Head of caudate nucleus (tissue), 42 donors: ENCODE measurements at places on chromosomes 4 and X.

DNA sequence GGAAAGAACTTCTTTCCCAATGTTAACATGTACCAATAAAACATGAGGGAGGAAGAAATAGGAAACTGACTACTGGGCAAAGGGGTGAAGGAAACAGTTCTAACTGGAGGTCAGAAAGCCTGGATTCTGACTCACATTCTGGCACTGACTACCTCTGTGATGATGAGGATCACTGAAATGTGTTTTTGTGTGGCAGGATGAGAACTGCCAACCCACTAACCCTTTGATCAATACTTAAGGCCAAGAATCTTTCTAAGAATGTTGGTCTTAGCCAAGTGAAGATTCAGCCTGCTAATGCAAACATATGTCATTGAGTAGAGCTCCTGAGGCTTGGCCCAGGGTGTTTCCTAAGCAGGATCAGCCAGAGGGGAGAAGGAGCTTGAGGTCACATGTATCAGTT lies 4.6 kb downstream of the ALAS2 start:
- DNase-seq: no peak

DNA sequence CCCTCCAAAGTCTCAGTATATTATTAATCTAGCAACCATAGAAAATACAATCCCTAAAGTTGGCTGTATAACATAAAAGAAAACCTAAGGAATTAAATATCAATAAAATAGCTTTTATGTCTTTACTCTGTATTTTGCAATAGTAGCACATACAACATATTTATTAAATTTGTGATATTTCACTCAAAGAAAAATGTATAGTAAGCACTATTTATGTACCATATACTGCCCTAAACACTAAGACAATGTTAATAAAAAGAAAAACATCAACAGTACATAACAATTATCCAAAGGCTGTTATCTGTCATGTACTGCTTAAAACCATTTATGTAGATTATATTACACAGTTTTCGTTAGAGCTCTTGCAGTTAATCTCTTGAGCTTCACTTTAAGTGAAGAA lies 834.5 kb upstream of the INTU start:
- no peak for DNase-seq

DNA sequence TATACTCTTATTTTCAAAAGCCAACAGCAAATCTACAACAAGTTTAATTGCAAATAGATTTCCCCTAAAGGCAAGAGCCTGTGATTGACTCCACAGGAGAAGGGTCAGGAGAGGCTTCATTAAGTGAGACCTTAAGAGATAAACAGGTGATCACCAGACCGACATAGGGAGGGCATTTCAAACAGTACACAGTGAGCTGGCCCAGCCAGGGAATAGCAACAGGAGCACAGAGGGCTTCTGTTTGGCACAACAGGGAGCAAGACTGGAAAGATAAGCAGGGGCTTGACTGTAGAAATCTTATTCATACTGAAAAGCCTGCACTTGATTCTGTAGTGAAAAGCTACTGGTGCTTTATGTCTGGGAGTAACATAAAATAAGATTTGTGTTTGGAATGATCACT lies 3.9 kb downstream of the RUFY3 start:
- no peak for DNase-seq

DNA sequence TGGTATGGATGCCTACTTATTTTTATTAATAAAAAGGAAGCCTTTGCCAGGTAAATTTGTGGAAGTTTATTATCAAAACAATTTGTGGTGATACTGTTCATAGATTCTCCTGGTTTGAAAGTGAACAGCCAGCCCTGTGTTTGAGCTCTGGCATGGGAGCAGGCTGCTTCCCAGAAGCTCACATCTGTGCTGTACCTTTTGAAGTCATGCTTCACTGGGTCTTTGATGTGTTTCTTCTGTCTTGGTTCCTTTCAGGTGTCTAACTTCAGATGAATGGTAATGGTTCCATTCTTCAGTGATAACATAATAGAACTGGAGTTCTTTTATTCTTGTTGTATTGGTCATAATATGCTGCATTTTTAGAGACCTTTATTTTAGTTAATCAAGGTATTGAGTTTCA lies 85.5 kb downstream of the BMPR1B start:
- DNase-seq: no peak

GRCh38 chr4:145984563-145984962 lies 45.9 kb upstream of the ZNF827 start:
- DNase-seq: no peak

- no peak for DNase-seq
Observed at GRCh38 chrX:11739776-11740175, 18.3 kb upstream of the MSL3 start.

- no peak for DNase-seq
Observed at GRCh38 chr4:88859191-88859812, 161.7 kb upstream of the NAP1L5 start.

DNA sequence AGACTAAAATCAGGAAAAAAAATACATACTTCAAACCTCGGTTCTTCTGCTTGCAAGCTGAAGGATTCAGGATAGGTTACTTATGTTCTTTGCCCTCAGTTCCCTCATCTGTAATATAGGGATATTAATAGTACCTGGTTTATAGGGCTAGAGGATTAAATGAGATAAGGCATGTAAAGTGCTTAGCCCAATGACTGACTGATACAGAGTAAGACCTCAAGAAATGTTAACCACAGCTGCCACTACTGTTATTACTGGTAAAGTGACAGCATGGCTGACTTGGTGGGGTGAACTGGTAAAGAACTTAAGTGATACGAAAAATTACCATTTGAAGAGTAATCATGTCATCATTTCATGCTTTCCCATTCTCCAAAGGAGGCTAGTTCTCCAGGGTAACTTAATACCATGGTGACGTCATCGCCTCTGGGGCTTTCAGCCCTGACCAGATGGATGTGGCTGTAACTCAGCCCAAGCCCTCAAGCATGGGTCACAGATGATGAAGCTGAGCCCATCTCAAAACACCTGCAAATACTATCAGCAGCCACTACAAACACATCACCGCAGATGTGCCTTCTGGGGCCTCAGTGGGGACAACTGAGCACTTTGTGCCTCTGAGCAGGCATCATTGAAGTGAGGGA lies 44.5 kb upstream of the SCML1 start:
- no peak for DNase-seq

DNA sequence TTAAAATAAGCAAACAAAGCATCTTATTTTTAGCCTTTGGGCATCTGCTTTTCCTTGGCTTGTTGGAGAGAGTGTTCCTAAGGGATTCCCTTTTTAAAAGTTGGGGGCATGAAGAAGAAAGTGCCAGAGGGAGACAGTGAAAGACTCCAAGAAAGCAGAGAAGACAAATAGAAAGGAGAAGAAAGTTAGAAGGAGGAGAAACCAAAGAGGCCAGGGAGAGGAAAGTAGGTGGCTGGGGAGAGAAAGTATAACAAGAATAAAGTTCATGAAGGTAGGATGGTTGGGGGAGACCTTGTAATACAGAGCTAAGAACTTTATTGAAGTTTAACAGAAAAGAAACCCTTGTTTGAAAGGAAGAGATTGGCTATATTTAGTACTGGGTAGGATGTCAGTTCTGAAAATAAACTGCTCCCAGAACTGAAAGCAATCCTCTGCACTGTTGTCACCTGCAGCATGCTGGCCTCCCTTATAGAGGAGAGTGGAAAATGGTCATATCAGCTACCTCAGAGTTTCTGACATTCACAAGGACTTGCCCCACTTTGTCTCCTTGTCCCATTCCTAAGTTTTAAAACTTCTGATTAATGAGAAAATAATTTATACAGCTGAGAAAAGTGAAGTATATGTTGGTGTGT lies 125.3 kb upstream of the VAMP7 start:
- no peak for DNase-seq

- no peak for DNase-seq
Observed at GRCh38 chrX:107360788-107361360, 88.6 kb upstream of the FRMPD3 start.

GRCh38 chr4:2333356-2333841 lies 71.5 kb upstream of the MXD4 start:
- DNase-seq: no peak

DNA sequence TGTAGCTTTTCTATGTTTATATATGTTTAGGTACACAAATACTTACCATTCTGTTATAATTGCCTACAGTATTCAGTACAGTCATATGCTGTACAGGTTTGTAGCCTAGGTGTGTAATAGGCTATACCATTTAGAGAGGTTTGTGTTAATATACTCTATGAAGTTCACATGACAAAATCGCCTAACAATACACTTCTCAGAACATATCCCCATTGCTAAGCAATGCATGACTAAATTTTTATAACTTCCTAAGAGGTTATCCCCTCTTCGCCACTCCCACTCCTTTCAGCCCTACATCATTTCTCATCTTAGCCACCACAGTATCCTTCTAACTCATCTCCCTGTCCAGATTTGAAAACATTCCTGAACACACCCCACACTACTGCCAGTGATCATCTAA lies 83.7 kb upstream of the ZCCHC13 start:
- DNase-seq: no peak

GRCh38 chr4:143186649-143187048 lies 1.9 kb downstream of the USP38 start:
- no peak for DNase-seq

GRCh38 chr4:48670587-48670986 lies 109.5 kb downstream of the FRYL start:
- no peak for DNase-seq

DNA sequence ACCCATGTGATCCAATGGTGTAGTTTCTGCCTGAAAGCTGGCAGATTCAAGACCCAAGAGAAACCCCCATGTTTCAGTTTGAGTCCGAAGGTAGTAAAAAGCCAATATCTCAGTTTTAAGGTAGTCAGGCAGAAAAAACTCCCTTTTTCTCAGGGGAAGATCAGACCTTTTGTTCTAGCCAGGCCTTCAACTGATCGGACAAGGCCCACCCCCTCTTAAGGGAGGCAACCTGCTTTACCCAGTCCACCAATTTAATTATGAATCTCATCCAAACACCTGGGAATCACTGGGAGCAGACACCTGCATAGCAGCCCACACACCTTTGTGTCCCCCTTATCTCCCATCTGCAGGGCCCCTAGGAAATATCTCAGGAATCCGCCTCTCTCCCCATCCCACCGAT lies 322.0 kb downstream of the STK32B start:
- no peak for DNase-seq

GRCh38 chr4:38567457-38567856 lies 96.5 kb upstream of the KLF3 start:
- DNase-seq: no peak

DNA sequence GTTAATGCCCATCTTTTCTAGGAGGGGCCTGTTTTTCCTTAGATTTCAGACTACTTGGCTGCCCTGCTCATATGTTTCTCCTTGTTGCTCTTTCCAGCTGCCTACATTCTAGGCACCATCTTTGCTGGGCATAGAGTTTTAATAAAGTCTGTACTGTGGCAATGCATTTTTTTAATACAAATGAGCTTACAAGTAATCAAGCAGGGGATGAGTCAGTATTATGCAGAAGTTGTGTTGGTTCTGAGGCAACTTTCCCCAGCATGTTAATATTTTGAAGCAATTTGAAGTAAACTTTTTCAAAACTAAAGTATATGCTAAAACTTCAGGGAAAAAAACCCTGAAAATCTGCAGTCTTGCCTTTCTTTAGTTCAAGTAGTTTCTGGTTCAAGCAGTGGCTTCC lies 372.0 kb upstream of the GATB start:
- no peak for DNase-seq

DNA sequence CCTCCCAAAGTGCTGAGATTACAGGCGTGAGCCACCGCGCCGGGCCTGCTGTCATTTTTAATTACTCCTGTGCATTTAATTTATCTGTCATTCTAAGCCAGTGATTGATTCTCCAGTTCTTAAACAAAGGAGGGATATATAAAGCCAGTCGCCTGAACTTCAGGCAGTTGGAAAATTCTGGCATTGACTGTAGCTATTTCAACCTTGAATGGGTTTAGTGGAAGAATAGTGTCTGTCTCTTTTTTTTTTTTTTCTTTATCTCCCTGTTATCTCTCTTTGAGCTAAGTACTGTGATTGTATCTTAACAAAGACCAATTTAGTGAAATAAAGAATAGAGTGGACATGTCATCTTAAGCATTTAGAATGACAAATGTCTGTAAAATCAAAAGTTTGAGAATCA lies 11.0 kb downstream of the NEIL3 start:
- DNase-seq: no peak

DNA sequence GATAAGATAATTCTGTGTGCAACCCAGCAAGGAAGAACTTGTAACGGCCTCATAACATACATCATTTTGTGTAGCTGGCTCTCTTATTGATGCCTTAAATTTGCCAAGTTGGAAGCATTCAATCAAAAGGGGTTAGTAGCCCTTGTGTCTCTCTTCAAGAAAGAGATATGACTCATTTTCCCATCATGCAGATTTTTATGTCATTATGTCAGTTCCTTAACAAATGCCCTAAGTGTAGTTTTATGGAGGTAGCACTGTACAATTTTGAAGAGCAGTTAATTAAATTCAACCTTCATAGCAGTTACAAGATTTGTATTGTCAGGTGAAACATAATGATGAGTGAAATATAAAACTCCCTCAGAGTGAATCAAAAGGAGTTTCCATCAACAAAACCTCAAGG lies 215.6 kb downstream of the GRIA3 start:
- no peak for DNase-seq

GRCh38 chrX:136318895-136319597 lies 18.3 kb downstream of the ADGRG4 start:
- DNase-seq: no peak

- no peak for DNase-seq
Observed at GRCh38 chrX:69146739-69147138, 18.5 kb downstream of the PJA1 start.

- no peak for DNase-seq
Observed at GRCh38 chr4:148116264-148116663, 325.9 kb downstream of the NR3C2 start.

GRCh38 chrX:17488036-17488435 lies 113.0 kb downstream of the NHS start:
- no peak for DNase-seq

DNA sequence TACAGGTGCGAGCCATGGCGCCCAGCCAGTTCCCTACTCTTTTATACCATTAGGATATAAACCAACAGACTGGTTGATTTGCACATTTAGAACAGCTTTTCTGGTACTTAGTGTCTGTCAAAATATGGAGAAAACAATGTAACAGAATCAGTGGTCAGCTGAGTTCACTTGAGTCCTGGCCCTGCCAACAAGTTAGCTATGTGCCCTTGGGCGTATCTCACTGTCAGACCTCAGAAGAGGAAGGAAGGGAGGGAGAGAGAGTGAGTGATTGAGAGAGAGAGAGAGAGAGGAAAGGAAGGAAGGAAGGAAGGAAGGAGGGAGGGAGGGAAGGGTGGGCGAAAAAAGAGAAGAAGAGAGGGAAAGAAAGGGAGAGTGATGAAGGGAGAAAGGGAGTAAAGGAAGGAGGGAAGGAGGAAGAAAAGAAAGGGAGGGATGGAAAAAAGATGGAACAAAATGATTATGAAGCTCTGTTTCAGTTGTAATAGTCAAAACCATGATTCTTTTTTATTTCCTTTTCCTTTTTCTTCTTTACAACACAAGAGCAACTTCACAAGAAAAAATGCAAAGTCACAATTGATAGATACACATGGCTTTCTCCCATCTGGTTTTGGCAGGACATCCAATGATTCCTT lies 55.7 kb upstream of the PDGFRA start:
- no peak for DNase-seq

DNA sequence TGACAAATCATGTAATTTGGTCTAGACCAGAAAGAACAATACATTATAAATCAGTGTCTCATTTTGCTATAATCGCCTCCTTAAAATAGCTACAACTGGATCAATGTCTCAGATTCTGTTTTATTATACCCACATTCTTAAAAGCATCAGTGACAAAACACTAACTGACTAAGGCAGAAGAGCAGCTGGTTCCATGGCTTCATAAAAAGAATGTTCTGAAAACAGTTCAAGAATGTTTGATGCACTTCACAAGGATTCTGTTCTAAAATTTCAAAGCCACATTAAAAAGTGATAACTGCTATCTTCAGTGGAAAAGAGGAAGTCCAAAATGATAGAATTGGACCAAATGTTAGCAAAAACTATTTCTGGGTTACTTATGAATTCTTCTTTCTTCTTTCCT lies 69.8 kb downstream of the COL25A1 start:
- no peak for DNase-seq
